Body of pancreas (tissue), 4 donors: ENCODE measurements at places on chromosomes 1 and 21. TPM values are rescaled to one million over a fixed set of nuclear protein-coding genes. Genes with fewer than 3 reads are reported as not detected.

GRCh38 chr1:27095576-27095975, 59.3 kb downstream of the SLC9A1 start:
- no peak for DNase-seq

- DNase-seq: no peak
Measured at GRCh38 chr1:221947731-221948130, 205.8 kb upstream of the DUSP10 start.

DNA sequence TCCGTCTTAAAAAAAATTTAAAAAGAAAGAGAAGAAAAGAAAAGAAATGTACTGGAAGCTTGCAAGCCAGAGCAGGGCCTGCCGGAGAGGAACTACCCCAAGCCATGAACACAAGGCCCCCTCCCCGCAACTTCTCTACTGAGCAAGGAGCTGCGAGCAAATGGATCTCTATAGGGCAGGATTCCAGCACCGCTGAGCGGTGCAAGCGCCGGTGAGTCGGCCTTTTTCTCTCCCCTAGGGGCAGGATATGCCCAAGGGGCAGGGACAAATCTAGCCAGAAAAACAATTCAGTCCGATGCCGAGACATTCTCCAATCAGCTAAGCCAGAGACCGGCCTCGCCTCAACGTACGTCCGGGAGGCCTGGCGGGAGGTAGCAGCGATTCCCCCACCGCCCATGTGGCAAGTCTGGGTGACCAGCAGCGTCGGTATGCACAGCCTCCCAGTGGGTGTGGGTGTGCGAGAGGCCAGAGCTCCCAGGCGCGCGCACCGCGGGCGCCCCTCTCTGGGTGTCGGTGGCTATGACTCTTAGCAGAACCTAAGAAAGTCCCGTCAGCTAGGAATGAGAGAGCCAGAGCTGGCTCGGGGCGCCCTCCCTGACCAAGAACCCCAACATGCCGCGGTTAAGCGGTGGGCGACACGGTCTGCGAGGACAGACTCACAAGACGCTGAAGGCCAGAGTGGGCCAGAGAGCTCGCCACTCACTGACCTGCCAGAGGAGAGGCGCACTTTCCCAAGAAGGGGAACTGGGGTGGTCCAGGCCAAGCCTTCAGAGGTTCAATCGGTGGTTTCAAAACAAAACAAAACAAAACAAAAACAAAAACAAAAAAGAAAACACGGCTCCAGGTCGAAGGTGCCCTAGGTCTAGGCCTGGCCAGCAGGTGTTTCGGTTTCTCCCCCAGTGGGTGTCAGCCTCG, 1.9 kb downstream of the CSMD2 start:
- peak; percentile 81 for DNase-seq

GRCh38 chr1:86502721-86503405, 34.1 kb downstream of the CLCA1 start:
- DNase-seq: no peak

GRCh38 chr21:42113926-42114409, 42.9 kb downstream of the UMODL1 start:
- peak; percentile 36 for DNase-seq

Gene SYTL1
- total RNA-seq: 107 TPM

DNA sequence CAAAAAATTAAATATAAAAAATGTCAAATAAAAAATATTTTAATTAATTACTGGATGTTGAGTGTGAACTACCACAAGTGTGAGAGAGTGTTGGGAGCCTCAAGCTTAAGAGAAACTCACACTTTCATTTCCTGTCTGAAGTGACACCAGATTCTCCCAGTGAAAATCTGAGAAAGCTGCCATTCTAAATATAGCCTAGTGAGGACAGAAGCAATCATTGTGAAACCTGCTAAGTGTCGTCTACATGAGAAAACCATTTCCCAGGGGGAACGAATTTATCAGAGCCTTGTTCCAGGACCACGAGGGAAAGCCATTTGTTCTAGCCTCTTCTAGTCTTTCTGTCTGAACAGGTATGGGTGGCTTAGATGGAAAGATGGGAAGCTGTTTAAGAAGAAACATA, 329.3 kb upstream of the PRMT6 start:
- DNase-seq: no peak

DNA sequence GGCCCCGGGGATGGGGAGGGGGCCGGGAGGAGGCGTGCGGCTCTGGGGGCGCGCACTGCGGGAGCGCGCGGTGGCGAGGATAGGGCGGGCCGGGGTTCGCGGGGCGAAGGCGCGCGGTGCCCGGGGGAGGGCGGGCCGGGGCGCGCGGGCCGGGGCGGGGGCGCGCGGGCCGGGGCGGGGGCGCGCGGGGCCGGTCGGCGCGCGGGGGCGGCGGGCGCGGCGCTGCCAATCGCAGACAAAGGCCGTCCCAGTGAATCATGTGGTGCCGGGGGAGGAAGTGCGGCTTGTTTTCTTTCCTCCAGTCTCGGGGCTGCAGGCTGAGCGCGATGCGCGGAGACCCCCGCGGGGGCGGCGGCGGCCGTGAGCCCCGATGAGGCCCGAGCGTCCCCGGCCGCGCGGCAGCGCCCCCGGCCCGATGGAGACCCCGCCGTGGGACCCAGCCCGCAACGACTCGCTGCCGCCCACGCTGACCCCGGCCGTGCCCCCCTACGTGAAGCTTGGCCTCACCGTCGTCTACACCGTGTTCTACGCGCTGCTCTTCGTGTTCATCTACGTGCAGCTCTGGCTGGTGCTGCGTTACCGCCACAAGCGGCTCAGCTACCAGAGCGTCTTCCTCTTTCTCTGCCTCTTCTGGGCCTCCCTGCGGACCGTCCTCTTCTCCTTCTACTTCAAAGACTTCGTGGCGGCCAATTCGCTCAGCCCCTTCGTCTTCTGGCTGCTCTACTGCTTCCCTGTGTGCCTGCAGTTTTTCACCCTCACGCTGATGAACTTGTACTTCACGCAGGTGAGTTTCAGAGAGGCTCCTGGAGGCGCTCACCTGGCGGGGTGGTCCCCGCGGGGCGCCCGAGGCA, at the start of gene GPR137B:
TSS of gene GPR137B (plus strand) at position 287 of the 851 bp plus-strand sequence. CDS start at position 371, 84 bp downstream.
- peak; percentile 31 for DNase-seq

DNA sequence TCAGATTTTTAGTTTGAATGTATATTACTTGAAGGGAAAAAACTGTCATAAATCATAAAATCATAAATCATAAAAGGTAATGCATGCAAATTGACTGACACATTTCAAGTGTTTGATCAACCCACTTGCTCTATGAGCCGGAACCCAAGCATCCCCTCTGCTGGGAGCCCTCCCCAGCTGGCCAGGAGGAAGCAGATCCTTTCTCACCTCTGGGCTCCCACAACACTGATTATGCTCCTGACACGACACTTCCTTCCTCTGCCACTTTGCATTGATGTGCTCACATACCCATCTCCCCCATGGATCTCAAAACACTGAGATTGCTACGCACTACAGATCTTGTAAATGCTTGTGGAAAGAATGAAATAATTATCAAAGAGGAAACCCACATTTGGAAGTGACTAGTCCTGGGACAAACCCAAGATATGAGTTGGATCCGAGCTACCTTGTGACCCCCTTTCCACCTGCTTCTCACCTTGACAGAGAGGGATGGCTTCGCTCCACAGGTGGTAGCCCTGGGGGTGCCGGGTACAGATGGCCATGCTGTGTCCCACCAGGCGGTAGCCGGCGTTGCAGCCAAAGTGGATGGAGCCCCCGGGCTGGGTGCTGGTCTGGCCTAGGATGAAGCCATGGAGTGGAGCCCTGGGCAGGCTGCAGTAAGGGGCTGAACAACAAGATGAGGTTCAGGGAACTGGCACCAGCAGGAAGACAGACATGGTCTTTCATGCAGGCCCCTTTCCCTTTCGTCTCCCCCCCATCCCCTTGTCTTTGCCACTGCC, 104.6 kb downstream of the ZSCAN20 start:
- DNase-seq: no peak

DNA sequence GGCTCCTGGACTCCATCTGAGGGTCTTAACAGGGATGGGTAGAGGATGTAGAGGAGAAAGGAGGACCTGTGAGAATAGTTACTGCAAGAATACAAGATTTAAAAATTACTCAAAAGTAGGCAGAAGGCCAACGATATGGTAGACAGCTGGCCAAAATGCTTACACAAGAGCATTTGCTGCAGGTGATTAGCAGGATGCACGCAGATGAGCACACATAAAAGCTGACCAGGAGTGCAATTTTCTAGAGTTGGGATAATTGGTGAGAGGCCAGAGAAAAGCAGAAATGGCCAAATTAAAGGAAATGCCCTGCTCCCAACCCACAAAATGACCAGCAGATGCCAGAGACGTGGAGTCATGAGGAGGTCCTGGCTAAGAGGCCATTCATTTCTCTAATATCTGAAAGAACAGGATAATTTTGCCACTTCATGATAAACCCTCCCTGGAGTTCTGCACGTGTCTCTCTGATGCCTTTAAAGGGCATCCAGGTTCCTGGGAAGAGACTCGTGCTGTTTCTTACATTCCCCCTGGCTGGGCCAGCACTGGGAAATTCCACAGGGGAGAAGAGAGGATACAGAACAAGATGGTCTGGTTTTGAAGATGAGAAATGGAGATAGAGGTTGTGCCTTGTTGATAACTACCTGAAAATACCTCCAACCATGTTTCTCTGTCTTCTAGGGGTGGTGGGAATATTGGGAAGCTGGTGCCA, 62.3 kb upstream of the KCNA3 start:
- no peak for DNase-seq

DNA sequence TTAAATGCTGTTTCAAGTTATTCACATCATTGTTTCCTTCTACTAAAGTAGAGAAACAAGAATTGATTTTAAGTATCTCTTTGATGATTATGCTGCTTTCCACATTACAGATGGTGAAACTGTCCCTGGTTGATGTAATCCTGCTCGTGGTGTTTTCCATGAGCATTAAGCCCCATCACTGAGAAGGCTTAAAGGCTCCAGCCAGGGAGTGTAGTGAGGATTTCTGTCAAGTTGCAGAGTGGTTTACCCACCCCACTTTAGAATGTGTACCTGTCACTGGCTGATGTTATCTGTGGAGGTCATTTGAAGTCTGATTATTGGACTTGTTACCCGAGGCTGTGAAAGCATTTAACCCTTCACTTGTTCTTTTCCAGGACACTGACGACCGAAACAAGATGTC, 12.9 kb downstream of the CERS2 start:
- no peak for DNase-seq

- DNase-seq: no peak
Measured at GRCh38 chr1:243406424-243406823, 150.6 kb downstream of the SDCCAG8 start.

GRCh38 chr1:203077956-203078355, 7.9 kb downstream of the MYOG start:
- DNase-seq: no peak

- DNase-seq: peak; percentile 73
Measured at GRCh38 chr1:201488830-201489589, 17.9 kb downstream of the CSRP1 start.

- no peak for DNase-seq
Measured at GRCh38 chr1:201694608-201695335, 134.2 kb upstream of the IPO9 start.

- no peak for DNase-seq
Measured at GRCh38 chr1:5955479-5955977, 36.7 kb downstream of the NPHP4 start.

DNA sequence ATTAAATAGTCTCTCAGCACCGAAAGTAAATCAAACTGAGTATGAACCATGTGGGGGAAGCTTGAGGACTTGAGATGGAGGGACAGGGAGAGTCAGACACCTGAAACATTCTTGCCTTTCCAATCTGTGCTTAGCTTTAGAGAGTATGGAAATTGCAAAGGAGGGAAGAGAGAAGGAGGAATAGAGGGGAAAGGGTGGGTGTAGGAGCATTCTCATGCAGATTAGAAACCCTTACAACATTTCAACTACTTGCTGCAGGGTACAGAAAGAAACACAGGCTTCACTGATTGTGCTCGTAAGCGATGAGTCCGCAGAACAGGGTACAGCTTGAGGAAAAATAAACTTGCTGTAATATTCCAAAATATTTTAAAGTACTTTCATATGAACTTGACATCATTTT, 73.8 kb downstream of the NIBAN1 start:
- no peak for DNase-seq

GRCh38 chr1:163730411-163730821, 408.7 kb downstream of the NUF2 start:
- no peak for DNase-seq

DNA sequence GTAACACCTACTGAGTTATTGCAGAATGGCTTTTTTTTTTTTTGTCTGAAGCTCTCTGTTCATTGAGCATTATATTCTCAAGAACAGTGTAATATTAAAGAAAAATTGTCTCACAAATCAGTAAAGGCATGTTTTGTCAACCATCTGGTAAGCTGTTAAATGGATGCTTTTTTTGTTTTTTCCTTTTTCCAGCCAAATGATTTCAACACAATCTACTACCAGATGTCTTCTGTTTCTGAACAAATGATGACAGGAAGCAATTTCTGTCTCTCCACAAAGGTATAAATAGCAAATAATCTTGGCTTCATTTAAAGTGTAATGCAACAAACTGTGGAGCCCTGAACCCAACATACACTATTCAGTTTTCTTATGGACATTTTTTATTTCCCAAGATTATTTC, 78.6 kb upstream of the RGS2 start:
- DNase-seq: no peak

GRCh38 chr1:200921571-200922110, 26.9 kb downstream of the INAVA start:
- no peak for DNase-seq
